Right ventricle myocardium inferior (tissue), 1 donor: ENCODE measurements at places on chromosomes 2 and 18. TPM values are rescaled to one million over a fixed set of nuclear protein-coding genes. Genes with fewer than 3 reads are reported as not detected.

GRCh38 chr2:158953454-158953853 lies 15.0 kb upstream of the TANC1 start:
- no peak for DNase-seq

- no peak for DNase-seq
Observed at GRCh38 chr2:67880291-67880761, 182.5 kb downstream of the C1D start.

Gene CASP10
- 6.2 TPM for total RNA-seq

Gene RFX8
- not detected for total RNA-seq

GRCh38 chr2:169765523-169765922 lies 31.9 kb downstream of the KLHL23 start:
- no peak for DNase-seq

- DNase-seq, result no peak
Observed at GRCh38 chr2:181399027-181399426, 58.2 kb upstream of the ITGA4 start.

DNA sequence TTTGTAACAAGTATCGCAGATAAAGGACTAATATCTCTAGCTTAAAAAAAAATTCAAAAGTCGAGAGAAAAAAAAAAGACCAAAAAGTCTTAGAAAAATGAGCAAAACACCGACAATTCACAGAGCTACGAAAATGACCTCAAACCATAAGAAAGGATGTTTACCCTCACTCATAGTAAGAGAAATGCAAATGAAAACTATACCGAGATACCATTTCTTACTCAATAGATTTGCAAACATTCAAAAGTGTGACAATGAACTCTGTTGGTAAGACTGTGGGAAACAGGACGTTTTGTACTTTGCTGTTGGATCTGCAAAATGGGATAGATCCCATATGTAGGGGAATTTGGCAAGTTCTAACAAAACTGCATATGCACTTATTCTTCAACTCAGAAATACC lies 39.9 kb upstream of the LDAH start:
- DNase-seq, result no peak

- DNase-seq, result no peak
Observed at GRCh38 chr18:60044290-60045006, 144.7 kb downstream of the PMAIP1 start.

GRCh38 chr2:237199082-237199481 lies 113.4 kb downstream of the COPS8 start:
- no peak for DNase-seq

DNA sequence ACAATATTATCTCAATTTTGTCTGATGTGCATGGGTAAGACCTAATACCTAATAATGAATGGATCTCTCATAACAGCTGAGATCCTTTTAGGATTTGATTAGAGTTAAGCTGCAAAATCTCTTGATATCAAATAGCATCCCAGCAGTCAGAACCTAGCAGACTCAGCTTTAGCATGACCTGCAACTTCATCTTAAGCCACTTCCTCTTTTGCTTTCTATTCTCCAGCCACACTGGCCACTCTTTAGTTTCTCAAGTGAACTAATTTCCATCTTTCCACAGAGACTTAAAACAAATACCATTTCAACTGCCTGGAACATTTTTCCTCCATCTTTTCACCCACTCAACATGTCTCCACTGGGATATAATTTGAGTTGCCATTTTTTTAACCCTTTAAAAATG lies 1251.6 kb upstream of the ZEB2 start:
- DNase-seq, result no peak

DNA sequence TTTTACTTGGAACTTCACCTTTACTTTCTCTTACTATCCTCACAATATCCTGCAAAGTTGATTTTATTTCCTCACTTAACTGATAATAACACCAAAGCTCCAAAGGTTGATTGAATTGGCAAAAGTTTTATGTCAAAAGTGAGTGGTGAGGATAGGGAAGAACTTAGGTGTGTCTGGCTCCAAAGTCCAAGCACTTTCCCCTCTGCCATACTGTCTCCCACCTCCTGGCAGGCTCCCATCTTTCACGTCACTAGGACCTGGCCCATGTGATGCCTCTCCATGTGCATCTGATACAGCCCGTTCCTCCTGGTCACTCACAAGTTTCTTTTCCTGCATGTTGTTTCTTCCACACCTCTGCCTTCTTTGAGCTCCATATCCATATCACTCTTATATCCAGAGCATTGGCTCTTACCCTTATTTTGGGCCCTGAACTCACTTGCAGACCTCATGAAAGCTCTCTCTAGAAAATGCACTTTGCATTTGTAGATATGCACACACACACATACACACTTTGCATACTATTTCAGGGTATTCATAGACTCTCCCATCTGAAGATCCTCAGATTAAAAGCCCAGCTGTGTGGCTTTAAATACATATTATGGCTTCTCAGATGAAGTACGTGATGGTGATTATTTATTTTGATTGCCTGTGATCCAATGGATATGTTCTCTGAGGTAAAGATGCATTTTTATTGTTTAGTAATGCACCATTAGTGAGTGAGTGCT lies 12.3 kb downstream of the MEP1B start:
- no peak for DNase-seq

DNA sequence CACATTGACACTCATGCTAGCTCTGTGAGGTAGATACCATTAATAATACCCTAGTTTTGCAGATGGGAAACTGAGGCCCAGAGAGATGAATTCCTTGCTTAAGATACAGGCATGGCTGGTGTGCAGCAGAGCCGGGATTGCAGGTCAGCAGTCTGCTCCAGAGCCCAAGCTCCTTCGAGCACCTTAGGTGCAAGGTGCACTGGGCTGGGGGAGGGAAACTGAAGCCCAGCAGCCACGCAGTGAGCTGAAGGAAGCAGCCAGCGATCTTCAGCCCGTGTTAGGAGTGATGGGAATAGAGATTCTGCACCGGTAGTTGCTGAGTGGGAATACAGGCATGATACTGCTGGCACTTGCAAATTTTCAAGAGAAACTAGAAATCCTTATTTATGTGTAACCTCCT lies 50.6 kb downstream of the TANC1 start:
- no peak for DNase-seq

Gene MAP3K19
- not detected for total RNA-seq

GRCh38 chr2:168456521-168457189 lies 583 bp downstream of the CERS6 start:
- peak; percentile 74 for DNase-seq

GRCh38 chr2:60267122-60267521 lies 286.3 kb downstream of the BCL11A start:
- DNase-seq, result no peak

DNA sequence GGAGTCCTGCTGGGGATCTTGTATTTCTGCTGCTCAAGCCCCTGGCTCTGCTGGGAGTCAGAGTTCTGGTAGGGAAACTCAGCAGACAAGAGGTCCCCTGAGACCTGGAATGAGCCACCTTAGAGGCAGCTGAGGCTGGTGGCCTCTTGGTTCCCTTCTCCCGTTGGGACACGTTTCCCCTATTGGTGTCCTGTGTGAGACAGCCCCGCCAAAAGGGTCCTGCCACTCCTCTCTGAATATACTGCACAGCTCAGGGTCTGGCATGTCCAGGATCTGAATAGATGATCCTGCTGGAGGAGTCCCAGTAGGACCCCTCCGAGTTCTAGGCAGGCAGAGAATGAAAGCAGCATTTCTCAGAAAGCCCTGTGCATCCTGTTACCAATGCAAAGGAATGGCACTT lies 2.0 kb upstream of the RALB start:
- DNase-seq, result no peak

- DNase-seq, result no peak
Observed at GRCh38 chr2:46981662-46982350, 66.2 kb upstream of the MCFD2 start.

Gene ST3GAL5
- total RNA-seq, result 6.8 TPM

Gene ALKAL2
- 0.62 TPM for total RNA-seq

GRCh38 chr18:48794251-48794970 lies 156.4 kb downstream of the SMAD7 start:
- no peak for DNase-seq

Gene PPIG
- total RNA-seq, result 34.7 TPM

DNA sequence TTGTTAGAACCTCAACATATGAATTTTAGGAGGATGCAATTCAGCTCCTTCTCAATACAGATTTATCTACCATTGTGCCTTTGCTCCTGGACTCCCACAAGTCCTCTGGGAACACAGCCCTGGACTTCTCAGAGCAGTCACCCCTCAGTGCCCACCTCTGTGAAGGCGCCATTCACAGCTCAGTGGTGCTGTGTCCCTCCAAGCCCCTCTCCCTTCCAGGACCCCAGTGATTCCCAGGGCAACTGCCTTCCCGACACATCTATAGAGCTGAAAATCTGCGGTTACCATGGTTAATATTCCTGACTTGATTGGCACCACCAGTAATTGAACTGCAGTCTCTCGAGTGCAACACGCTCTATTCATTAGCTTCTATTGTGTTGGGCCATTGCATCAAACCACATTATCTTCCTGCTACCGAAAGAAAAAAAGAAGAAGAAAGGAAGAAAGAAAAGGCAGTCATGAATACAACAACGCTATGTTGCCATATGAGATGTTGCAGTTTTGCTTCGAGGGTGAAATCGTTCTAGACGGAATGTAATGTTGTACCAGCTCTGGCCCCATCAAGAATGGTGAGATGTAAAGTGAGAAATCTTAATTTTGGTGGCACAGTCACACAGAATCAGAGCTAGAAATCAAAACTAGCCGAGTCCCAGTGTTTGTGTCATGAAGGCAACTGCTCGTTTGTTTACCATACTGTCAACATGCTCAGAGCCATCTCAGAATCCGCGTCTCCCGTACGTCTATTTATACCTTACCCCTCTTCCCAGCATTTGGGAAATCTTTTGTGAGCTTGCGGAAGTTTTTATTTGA lies 524.0 kb upstream of the ID2 start:
- DNase-seq, result no peak

GRCh38 chr2:173395567-173396351 lies 41.1 kb downstream of the CDCA7 start:
- DNase-seq, result no peak

DNA sequence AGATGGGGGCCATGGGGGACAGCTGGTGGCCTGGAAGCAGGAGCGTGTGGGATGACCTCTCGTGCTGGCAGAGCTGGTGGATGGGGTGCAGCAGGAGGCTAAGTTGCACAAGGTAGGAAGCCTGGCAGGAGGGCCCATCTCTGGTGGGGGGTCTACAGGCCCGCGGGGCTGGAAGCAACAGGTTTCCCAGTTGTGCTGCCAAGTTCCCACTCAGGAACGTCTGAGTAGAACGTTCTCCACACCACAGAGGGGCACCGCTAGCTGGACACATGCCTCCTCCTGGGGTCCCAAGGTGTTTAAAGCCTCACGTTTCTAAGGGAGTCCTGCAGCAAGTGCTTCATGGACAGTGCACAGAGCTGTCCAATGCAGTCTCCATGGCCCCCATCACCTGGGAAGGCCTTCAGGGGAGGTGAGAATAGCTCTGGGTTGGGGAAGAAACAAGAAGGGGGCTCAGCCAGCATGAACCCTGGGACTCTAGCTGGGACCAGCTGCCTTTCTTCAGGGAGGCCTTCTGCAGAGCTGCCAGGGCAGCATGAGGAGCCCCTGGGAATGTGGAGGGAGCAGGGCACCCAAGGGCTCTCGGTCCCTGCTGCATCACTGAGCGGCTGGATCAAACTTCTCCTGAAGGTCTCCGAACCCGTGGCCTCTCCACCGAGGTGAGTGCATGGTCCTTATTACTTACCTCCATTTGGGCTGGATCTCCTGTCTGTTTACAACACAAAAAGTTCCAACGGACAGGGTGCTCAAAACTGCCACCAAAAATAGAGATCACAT lies 80.0 kb downstream of the TWIST2 start:
- DNase-seq, result peak; percentile 16

GRCh38 chr2:179036353-179036905 lies 13.5 kb downstream of the CCDC141 start:
- no peak for DNase-seq

- DNase-seq, result no peak
Observed at GRCh38 chr2:208541989-208542464, 135.4 kb downstream of the PTH2R start.

GRCh38 chr2:10812362-10813162 lies at the start of gene PDIA6:
Gene PDIA6 (minus strand): TSS chr2:10812785. CDS start chr2:10812696, 89 bp downstream.
- peak; percentile 97 for DNase-seq

Gene GALNT13
- total RNA-seq, result not detected

Gene LYG1
- 0.57 TPM for total RNA-seq

Gene GFPT1
- total RNA-seq, result 38.9 TPM

GRCh38 chr2:10254373-10255188 lies 48.1 kb upstream of the HPCAL1 start:
- no peak for DNase-seq

Gene ARL4C
- total RNA-seq, result 2.5 TPM

GRCh38 chr2:39528701-39529100 lies 91.6 kb upstream of the MAP4K3 start:
- DNase-seq, result no peak

DNA sequence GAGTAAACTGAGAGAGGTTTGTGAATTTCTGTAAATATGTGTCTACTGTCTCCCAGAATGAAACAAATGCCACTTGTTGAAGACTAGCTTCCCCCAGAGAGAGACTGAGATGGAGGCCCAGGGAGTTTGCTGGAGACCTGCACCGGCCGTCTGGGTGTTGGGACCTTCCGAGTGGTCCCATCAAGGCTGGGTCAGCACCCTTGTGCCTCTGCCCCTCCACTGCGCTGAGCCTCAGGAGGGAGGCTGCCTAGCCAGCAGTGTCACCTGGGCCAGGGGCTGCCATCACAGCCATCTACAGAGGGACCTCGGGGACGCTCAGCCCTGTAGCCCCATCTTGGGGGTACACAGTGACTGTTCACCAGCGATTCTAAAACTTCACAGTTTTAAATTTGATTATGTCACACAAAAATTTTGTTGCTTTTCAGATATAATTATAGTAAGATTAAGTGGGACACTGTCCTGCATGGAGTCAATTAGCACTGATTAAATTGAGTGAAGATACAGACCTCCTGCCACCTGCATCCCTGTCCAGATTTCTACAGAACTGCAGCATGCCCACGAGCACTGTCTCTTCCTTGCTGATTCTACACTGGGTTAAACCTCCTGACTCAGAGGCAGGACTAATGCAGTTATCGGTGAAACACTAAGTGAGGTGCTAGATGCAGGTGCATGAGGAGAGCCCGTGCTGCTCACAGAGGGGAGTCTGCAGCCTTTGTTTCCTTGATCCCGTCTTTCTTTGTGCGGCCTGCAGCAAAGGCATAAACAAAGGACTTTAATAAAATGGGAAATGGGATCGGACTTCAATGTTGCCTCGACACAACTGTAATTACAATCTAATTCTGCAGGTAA lies 50.5 kb downstream of the TMEM18 start:
- DNase-seq, result no peak

DNA sequence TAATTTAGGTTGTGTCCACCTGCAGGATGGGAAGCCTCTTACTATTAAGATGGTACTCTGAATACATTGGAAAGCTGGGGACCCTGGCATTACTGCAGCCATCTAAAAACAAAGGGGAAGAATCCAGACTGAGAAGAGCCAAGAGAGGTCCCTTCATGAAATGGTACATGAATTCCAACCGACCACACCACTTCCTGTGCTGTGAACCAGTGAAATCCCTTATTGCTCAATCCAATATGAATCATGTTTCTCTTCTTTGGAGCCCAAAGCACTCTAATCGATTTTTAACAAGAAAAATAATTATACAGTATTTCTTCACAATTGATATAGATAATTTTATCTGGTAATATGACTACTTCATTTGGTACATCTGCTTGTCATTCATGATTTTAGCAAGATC lies 479.7 kb upstream of the RAB6C start:
- DNase-seq, result no peak

Gene L3MBTL4
- total RNA-seq, result 1.1 TPM

- DNase-seq, result no peak
Observed at GRCh38 chr2:181946444-181947127, 39.1 kb upstream of the PPP1R1C start.
